ENCODE measurements at places on chromosomes 1 and 21.
A peak's percentile ranks its signal among the peaks of the same experiment; 100 is the strongest.

DNA sequence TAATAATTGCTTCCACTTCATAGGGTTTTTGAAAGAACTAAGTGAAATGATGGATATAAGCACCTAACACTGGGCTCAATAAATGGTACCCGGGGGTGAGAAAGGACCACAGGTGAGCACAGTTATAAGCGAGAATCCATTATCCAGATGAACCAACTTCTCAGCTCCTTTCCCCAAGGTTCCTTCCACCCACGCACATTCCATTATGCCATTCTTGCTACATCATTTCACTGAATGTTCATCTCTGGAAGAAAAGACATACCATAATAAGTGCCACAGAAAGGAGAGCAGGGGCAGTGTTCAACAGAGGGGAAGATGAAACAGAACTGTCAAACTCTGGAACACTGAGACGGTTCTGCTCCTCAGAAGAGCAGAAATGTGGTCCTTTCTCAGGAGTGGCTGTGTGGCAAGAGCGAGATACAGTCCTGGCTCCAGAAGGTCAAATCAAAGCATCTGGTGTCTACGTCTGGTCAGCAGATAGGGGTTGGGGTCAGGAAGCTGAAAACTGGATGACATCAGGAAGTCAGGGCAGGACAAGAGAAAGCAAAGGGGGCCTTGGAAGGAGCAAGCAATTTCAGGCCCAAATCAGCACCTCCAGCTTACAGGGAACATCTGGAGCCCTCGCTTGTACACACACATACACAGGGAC, 255.4 kb upstream of the TMEM51 start:
- DNase-seq, result no peak

- no peak for DNase-seq
These were observed 63.6 kb downstream of the MAP3K21 start for GRCh38 chr1:233390842-233391737.

- no peak for DNase-seq
These were observed 19.3 kb downstream of the EPHB2 start for GRCh38 chr1:22729912-22730311.

GRCh38 chr1:78640462-78640861, 9.2 kb upstream of the IFI44 start:
- DNase-seq, result no peak

- DNase-seq, result peak; percentile 53
These were observed 184.5 kb upstream of the KAZN start for GRCh38 chr1:14413819-14414490.

DNA sequence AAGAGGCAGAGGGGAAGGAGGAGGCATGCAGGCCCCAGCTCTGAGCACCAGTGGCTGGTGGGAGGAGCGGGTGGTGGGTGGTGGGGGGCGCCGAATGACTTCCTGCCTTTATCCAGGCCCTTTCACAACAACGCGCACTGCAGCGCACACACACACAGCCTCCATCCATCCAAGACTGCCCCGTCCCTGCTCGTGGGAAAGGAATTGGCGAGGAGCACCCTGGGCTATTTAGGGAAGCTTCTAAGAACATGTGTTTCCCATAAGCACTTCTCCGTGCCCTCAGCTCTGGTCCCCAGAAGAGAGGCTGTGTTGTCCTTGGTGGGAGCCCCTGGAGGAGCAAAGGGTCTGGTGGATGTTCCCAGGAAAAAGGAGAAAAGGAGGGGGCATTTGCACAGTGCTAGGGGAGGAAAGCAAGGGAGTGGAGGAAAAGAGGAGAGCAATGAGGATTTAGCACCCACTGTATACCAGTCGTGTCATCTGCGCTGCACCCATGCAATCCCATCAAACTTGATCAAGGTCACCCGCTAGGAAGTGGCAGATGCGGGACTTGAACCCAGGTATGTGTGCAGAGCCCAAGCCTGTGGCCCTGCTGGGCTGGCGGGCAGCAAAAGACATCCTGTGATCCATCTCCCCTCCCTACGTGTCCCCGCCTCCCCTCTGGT, 28.1 kb downstream of the EPHA2 start:
- DNase-seq, result no peak

DNA sequence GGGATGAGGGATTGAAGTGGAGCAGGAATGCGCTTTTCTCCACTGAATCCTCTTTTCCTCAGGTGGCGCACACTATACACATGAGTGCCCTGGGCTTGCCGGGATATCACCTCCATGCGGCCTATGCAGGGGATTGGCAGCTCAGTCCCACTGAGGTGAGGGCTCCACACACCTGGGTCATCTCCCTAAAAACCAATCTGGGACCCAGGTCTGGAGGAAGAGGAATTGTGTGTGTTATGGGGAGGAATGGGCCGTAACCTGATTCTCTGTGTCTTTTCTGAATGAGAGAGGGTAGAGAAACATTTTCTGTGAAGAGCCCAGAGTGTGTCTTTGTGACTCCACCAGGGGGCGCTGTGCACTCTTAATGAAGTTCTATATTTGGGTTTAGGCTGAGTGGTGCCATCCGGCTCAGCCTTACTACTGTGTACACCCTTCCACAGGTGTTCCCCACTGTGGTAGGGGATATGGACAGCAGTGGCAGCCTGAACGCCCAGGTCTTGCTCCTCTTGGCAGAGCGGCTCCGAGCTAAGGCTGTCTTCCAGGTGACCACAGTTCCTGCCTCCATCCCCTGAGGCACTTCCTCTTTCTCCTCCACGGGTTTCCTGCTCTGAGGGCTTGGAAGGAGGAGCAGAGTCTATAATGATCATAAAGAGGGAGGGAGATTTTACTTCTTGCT, 1.5 kb downstream of the TOMM40L start:
- peak; percentile 20 for DNase-seq

- no peak for DNase-seq
These were observed 311.9 kb upstream of the PLD5 start for GRCh38 chr1:242836423-242836822.

- DNase-seq, result peak; percentile 8
These were observed 52.1 kb downstream of the GPR161 start for GRCh38 chr1:168084396-168085231.

GRCh38 chr1:114208714-114209113, 55.0 kb upstream of the SYT6 start:
- DNase-seq, result no peak

DNA sequence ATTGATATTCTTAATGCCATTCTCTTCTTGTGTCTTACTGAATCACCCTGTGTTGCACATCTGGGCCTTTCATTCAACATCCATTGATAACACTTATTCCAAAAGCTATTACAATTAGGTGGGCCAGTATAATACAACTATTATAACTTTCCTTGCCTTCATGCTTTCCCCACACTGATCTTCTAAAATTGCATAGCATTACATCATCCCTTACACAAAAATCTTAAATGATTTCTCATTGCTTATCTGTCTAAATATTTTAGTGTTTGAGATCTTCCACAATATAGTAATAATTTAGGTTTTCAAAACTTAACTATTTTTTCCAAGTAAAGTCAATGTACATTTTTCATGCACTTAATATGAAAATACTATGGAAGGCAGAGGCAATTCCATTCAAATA, 1634.1 kb downstream of the PLA2G4A start:
- DNase-seq, result no peak

DNA sequence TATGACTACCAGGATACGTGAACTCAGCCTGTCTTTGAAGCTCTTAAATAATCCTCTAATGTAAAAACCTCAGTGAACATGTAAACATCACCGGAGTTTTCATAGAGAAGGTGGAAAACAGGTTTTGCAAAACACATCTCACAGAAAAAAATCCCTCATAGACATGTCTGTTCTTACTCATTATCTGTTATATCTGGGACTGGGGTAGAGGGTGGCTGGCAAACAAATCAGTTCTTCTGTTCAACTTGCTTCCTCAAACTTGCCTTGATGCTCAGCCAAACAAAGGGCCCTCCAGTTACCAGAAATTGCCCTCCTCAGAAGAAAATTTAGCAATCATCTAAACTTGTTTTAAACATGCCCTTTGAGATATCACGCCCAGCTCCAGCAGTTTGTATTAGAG, 66.1 kb upstream of the CXADR start:
- no peak for DNase-seq

GRCh38 chr1:36703526-36704208, 221.0 kb upstream of the CSF3R start:
- DNase-seq, result peak; percentile 4

GRCh38 chr1:187157552-187157951, 328.8 kb downstream of the PLA2G4A start:
- DNase-seq, result no peak

- no peak for DNase-seq
These were observed 107.3 kb downstream of the DUSP10 start for GRCh38 chr1:221634606-221635005.

DNA sequence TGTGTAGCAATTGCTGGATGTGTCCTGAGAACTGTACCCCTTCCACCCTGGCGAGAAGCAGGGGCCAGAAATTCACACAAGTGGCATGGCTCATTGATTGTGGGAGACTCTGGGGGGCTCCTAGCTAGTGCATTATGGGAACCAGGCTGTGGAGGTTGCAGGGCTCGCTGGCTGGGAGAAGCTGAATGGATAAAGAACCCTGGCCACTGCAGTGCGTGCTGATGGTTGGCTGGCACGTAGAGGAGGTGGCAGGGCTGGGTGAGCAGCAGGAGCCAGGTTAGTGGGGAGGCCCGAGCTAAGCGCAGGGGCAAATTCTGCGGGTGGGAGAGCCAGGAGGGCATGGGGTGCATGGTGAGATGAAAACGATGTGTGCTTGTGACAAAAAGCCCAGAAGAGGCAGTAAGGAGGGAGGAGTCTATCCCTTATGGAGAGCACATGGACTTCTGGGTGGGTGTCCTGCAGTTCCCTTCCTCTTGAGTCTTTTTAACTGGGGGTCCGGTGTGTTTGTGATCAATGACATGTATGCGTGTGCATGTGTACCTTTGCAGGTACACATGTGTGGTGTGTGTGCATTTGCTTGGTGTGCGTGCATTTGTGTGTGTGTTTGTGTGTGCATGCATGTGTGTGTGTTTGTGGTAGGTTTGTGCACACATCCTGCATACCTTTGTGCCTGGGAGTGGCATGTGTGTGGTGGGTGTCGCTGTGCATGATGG, 3.6 kb downstream of the GUK1 start:
- no peak for DNase-seq

GRCh38 chr1:154463512-154463990, 38.5 kb upstream of the TDRD10 start:
- DNase-seq, result no peak

DNA sequence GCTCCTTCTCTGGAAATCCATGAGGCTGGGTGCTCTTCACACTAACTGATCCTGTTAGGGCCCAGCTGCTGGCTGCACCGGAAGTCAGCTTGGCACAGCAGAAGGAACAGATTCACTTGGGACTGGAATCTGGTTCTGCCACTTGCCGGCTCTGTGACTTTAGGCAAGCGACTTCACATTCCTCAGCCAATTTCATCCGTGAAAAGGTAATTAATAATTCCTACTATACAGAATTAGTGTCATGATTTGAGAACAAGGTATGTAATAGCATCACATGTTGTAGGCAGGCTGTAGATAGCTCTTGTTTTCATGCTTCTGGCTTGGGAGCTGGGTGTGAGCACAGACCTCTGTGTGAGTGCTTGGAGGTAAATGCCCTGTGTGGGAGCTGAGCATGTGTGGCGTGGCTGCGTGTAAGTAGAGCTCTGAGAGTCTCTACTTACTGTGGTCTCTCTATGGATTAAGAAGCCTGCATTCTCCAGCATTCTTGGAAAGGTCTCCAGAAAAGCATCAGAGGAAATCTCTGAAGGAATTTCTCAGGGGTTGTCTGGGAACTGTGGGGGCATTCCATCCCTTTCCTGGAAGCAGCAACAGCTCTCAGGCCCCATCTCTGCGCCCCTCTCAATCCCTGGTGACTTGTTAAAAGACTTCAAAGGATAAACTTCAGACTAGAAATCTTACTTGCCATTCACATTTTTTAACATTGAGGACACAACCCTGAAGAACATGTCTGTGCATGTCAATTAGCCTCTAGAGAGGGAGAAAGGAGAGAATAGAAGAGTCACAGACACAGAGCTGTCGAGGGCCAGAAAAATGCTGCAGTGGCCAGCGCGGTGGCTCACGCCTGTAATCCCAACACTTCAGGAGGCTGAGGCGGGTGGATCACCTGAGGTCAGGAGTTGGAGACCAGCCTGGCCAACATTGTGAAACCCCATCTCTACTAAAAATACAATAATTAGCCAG, 47.7 kb upstream of the PPM1J start:
- no peak for DNase-seq

DNA sequence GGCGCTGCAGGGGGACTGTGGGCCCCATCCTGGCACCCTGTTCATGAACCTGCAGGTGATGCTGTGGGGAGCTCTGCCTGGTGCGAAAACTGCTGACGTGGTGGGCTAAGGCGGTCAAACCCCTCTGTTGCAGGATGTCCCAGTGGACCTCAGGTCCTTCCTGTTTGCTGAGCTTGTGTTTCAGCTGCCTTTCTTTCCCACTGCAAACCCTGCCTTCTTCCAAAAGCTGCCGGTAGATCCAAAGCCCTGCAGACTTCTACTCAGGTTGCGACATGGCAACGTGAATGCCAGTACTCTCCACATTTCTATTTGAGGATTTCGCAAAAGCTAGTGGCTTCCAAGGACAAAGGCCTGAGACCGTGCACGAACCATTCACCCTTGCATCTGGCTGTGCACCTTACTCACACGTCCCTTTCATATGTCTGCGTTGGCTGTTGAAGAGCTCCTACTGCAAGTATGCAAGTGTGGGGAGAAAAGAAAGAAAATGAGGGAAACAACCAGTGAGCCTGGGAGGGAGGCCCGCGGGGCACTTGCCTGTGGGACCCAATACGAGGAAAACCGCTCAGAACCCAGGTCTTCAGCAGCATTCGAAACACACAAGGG, 6.2 kb upstream of the RRP1 start:
- no peak for DNase-seq

- no peak for DNase-seq
These were observed 125.2 kb upstream of the PTBP2 start for GRCh38 chr1:96596226-96596922.

GRCh38 chr1:184953600-184954219, 20.6 kb downstream of the NIBAN1 start:
- DNase-seq, result no peak

DNA sequence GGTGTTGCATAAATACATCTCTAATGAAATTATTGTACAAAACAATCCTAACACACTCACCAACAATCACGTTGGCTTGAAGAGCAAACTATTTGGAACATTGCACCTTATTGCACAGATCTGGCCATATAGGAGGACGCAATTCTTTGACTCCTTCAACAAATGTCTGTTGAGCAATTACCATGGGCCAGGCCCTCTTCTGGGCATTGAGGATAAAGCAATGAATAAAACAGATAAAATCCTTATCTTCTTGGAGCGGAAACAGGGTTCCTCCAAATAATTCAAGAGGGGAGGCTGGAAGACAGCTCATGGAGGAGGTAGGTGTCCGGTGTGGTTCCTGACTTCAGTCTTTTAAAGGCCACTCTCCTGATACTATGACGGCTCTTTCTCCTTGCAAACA, 43.3 kb downstream of the PAX7 start:
- DNase-seq, result no peak

All from fibroblast of skin of left biceps (primary cell).